ENCODE measurements at places on chromosomes 4 and X.

DNA sequence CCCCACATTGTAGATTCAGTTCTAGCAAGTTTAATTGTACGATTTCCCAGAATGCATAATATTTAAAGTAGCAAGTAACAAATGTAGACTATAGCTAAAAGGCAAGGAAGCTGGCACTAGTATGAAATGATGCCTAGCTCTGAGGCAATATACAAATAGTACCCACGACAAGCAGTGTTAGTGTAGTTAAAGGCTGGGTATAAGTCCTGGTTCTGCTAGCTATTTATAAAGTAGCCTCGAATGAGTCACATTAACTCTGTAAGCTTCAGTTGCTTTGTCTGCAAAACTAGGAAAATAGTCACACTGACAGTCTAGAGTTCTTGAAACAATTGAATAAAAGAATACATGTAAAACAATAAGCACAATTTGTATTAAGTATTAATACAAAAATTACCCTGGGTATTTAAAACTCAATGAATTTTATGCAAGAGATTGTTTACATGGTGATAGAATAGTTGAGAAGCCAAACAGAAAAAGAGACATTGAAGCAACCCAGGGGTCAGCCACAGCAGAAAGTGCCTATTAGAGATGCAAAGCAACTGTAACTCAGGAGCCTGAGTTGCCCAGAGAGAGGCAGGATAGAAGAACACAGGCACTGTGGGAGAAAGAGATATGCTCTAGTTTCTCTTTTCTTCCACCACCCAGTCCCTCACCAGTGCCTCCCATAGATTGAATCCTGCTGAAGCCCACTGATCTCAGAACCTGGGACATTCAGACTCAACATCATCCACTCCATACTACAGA is 949.0 kb downstream of the C4orf33 start:
- no peak for DNase-seq

DNA sequence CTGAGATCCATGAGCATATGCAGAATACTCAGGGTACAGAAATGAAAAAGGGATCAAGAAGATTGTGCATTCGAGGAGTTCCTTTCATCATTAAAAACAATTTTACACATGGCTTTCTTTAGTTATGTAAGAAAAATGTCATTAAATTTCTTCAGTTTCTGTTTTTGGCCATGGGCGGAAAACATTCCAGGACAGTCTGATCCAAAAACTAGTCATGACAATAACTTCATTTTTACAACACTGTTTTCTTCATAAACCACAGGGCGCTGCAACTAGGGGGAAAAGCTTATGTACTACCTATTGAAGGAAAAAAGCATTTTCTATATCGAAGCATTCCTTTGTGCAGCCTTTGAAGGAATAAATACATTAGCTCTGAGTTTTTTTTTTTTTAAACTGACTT is 28.2 kb downstream of the IL13RA1 start:
- DNase-seq, result no peak

GRCh38 chr4:119526786-119527550 is 101.6 kb downstream of the PDE5A start:
- DNase-seq, result no peak

DNA sequence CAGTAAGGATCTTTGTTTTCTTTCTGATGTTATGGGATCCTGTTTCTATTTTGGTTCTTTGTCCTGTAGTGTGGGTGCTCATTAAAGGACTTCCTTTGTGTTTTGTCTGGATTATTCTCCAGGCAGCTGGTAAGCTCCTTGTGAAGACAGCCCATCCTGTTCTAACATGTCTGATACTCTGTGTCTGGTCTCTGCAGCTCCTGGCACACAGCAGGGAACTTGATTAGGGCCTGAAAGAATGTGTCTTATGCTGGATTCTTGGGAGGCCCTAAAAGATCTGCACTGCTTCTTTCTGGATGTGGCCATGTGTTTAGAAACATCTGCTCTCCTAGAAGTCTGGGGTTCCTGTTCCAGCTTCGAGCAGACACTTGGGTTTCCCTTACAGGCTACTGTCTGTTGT is 38.1 kb upstream of the ATXN3L start:
- no peak for DNase-seq

- no peak for DNase-seq
Observed at GRCh38 chr4:88698519-88698918, 890 bp upstream of the NAP1L5 start.

DNA sequence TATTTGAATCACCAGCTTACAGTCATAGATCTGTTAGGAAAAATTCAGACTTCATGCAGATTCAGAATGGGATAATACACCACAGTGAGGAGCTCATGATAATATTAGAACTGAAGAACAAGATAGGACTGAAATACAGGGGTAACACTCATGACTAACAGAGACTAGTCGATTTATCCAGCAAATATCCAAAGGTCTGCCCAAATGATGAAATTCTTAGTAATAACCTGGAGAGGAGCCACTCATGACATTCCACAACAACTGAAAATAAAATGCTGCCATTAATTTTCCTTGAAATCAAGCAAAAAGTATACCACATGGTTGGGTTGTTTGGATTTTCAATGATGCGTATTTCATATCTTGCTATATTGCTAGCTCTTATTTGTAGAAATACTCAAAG is 903.7 kb upstream of the ADGRL3 start:
- no peak for DNase-seq

DNA sequence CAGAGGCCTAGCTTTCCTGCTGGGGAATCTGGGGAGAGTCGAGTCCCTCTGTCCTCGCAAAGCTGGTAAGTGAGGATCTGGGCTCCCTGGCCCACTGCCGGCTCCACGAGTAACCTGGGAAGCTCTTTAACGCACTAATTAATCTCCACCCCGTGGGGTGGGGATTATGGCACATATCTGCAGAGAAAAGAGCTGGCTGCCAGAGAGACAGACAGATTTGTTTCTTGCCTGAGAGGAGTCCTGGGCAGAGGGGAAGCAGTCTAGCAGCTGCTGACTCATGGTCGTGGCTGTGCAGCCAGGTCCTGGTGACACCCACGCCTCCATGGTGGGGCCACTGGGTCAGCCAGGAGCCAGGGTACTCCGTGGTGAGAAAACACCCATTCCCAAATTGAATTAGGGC is 14.0 kb downstream of the SORCS2 start:
- DNase-seq, result no peak

DNA sequence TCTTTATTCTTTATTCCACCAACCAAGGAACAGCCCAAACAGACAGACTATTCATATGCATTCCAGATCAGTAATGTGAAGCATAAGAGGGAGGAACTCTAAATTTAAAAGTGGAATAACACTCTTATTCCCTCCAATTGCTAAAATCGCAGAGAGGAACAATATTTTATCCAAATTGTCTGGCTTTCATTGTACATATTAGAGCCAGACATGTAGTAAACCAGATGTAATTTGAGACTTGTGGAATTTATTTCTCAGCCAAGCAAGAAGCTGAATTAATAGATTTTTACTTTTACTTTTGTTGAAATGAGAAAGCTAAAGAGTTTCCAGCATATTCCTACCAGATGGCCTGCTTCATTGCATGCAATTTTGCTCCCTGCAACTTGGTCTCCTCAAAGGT is 674.6 kb upstream of the SLIT2 start:
- DNase-seq, result no peak

DNA sequence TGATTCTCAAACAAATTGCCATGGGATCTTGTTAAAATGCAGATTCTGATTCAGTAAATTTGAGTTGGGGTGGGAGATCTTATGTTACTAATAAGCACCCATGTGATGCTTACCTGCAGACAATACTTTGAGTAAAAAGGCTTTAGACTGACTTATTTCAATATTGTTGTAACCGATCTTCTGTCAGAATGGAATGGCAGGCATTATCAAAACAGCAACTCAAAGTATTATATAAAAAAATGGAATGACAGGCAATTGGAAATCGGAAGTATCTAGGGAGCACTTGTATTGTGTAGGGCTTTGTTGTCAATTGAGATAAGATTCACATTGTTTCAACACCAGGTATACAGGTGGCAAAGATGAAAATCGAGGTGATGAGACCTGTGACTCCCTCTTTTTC is 67.5 kb downstream of the C4orf33 start:
- no peak for DNase-seq

DNA sequence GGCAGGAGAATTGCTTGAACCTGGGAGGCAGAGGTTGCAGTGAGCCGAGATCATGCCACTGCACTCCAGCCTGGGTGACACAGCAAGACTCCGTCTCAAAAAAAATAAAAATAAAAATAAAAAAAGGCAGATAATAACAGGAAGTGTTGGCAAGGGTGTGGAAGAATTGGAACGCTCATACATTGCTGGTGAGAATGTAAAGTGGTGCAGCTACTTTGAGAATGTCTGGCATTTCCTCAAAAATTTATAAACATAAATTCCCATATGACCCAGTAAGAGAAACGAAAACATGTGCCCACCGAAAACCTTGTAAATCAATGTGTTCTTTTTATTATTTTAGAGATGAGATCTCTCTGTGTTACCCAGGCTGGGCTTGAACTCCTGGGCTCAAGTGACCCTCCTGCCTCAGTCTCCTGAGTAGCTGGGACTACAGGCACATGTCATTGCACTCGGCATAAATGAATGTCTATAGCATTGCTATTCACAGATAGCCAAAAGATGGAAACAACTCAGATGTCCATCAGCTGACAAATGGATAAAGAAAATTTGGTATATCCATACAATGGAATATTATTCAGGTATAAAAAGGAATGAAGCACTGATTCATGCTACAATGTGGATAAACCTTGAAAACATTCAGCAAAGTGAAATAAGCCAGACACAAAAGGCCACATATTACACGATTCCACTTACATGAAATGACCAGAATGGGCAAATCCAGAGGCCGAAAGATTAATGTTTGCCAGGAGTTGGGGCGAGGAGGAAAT is 63.7 kb upstream of the PLAC1 start:
- DNase-seq, result no peak

DNA sequence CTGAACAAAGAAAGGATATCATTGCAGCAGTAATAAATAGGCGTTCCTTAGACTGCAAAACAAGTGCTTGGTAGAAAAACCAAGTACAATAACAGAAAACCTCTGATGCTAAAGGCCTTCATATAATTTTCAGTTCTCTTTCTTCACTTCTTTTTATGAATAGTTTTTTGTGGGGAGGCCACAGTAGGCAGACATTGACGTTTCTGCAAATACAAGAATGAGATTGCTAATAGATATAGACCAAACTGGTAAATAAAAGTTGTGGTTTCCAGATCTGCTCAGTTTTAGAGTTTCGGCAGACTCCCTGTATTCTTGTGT is 57.0 kb upstream of the RAP1GDS1 start:
- DNase-seq, result no peak

DNA sequence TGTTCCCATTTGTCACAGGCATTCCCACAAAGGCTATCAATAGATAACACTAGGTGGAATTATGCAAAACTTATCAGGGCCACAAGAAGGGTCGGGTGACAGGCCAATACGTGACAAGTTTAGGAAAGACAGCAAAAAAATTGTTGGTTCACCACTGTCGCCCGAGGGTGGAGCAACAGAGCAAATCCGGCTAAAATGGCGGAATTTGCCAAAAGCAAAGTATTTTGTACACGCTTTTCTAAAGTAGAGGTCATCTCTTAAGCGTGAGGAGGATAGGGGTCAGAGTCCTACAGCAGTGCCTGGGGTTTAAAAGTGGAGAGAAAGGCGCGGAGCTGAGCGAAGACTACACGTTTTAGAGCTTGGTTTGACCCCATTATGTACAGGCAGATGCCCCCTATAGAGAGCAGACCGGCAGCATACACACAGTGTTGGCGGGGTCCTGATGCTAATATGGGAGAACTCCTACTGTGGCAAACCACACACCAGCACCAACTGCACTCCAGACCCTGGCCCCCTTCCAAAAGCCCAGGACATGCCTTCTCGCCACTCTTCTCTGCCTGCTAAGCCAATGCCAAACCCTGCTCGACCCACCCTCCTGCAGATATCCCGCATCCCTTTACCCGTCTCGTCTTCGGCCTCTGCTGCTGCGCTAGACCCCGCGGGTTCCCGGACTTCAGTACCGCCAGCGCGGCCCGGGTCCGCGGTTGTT is 733 bp downstream of the CCNA2 start:
- no peak for DNase-seq

DNA sequence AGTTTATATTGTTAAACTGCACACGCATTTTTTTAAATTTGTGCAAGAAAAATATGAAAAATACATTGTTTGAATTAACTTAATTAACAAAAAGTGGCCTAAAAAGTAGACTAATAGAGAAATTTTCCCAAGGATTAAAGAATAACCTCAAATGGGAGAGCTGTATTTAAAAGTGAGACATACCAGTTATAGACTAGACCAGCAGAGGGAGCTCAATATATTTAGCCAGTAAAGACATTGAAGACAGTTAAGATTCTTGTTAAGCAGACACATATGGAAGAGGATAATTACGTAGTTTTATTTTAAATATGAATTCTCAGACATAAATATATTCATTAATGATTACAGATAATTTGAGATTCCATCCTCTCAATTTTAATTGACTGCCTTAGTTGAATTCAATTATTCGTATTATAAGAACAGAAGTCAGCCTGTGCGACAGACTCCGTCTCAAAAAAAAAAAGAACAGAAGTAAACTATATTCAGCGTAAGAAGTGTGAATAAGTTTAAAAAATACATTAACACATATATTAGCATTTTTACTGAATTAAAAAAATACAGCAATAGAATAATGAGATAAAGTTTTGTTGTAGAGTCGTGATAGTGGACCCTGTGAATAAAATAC is 64.8 kb downstream of the GLRA3 start:
- no peak for DNase-seq

DNA sequence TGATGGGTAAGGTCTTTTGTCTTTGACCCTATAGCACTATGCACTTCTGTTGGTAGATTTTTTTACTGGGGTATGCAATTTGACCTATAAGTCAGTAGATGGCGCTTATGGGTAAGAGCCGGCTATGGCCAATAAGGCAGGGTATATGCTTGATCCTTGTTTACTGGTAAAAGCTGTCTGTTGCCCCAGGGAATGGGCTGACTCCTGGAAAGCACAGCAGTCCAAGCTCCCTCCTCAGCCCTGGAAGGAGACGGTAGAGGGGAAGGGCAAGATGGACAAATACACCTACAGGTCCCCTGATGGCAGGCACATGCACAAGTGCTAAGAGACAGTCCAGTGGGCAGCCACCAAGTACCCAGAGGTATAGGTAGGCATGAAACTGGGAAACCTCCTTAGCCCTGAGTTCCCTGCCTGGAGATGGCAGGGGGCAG is 63.7 kb downstream of the ADAMTS3 start:
- DNase-seq, result no peak

DNA sequence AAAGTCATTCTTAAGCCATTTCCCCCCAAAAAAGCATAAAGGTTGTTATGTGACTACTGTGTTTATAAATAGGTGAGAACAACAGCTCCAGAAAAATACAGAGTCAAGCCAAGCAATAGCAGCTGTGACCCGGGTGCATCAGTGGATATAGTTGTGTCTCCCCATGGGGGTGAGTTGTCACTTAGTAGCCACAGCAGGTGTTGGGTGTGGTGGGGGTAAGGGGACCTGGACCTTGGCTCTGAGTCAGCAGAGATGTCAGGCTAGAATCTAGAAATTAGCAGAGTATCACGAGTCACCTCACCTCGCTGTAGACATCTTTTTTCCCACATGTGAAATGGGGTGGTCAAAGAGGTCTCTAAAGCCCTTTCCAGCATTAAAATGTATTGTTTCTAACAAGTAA is 42.4 kb downstream of the MOSPD2 start:
- DNase-seq, result no peak

DNA sequence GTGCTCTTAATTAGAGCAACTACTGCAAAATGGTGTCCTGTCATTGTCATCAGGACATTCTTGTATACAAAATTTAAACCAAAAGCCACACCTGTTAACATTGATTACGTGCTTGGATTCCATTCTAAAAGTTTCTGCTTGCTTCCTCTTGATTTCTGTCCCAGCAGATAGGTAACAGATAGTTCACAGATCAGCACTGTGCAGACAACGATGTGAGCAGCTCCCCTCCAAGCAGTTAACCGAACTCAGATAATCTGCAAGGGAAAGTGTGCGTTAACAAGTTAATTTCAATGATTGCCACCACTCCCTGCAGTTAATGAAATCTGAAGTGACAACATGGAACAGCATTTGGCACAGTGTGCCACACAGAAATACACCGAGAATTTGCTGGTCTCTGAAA is 54.4 kb upstream of the RELL1 start:
- DNase-seq, result no peak
